ENCODE measurements at places on chromosomes 6 and 20.

DNA sequence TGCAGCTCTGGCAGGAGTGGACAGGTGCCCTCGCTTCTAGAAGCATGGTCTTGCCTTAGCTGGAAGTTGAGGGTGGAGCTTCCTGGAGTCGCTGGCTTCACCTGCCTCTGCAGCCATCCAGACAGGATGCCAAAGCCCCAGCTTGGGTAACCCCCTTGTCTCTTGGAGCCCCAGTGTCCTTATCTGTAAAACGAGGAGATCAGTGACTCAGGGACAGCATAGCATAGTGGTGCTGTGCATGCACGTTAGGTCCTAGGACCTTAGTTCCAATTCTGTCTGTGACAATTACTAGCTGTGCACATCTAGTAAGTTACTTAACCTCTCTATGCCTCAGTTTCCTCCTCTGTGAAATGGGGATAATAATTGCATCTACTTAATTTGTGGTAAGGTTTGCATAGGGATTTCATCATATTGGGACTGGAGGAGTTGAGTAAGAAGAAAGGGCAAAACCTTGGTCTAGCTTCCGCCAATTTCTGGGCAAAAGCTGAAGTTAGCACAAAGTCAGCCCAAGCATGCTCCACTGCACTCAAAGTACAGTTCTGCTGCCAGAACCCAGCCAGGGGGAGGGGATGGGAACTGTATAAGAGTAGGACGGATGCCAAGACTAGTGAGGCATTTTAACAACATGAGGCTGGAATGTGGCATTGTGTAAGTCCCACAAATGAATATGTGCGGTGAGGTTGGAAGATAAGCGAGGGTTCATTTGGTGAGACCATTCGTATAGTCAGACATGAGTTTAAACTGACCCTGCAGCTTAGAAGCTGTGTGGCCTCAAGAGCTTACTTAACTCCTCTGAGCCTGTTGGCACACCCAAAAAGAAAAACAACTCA, 24.5 kb downstream of the TOX2 start:
- DNase-seq: no peak

- no peak for DNase-seq
Measured at GRCh38 chr6:20740727-20741126, 206.5 kb downstream of the CDKAL1 start.

- DNase-seq: no peak
Measured at GRCh38 chr6:109241199-109241598, 141.1 kb downstream of the CD164 start.

GRCh38 chr20:45138561-45139300, 14.5 kb upstream of the WFDC12 start:
- peak; percentile 84 for DNase-seq

GRCh38 chr20:48770700-48771442, 56.9 kb downstream of the PREX1 start:
- DNase-seq: no peak

GRCh38 chr20:50789968-50790650, 4.8 kb upstream of the BCAS4 start:
- DNase-seq: no peak

DNA sequence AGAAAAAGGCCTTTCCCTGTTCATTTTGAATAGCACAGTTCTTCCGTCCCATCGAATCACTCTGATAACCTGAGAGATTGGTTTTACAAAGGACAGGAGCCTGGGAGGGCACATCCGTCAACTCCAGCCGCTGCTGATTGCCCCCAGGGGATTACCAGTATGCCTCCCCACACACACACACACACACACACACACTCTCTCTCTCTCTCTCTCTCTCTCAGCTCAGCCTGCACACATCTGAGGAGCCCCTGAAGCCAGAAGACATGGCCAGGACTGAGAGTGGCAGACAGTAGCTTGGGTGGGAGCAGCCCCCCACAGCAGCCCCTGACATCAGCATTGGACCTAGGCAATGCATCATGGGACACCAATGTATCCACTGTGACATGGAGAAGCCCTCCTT, 13.2 kb upstream of the CDH4 start:
- peak; percentile 35 for DNase-seq

DNA sequence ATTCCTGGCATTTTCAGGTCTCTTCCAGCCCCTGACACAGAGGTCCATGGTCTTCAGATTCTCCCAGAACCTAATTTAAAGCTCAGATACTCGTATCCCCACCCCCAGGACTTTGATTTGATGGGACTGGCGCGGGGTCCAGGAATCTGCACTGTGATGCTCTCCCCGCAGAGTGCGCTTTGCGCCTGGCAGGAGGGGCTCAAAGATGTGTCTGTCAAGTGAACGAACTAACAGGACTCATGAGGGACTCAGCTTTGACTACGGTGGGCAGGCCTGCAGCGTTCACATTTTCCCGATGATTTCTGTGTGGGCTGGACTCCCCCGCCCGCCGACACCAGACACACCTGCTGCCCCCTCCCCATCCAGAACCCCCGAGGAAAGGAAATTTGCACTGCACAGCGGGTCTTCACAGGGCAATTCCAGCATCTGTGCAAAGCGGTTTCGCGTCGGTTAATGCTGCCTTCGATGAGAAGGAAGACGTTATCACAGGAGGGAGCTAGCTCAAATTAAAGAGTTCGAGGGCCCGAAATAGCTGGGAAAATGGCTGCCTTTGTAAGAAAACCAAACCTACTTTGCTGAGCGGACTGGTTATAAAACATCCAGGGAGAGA, 90.2 kb downstream of the ZDHHC14 start:
- DNase-seq: no peak

GRCh38 chr20:6668546-6668945, 98.9 kb upstream of the BMP2 start:
- no peak for DNase-seq

- no peak for DNase-seq
Measured at GRCh38 chr20:35985806-35986205, 17.4 kb downstream of the CNBD2 start.

DNA sequence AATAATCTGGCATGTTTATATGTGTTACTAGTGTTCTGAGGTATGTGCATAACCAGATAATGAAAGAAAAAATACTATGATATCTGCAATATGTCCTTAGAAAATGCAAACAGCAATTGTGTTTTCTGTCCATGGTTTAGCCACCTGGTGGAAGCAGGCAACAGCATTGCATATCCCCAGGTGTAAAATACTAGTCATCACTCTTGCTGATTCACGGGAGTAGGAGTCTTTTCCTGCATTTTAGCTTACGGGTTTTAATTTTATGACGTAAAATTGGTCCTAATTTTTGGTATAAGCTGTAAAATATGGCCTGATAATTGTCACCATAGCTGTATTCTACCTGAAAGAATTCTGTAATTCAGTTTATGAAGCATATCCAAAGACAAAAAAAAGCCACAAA, 2.5 kb downstream of the RNF182 start:
- DNase-seq: no peak

DNA sequence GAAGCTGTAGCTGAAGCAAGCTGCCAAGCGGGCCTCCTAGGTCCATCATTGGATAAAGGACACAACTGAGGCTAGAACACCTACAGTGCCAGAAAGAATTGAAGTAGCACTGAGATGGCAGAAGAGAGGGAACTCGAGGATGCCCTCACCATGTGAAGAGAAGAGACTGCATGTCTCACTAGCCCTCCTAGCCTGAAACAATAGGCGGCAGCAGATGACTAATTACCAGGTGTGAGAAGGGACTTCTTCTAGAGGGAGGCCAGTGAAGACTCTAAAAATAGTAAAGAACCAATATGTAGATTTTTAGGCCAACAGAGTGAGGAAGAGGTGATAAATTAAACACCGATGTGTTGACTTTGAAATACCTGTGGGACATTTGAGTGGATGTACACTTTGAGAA, 50.3 kb downstream of the LGSN start:
- no peak for DNase-seq

DNA sequence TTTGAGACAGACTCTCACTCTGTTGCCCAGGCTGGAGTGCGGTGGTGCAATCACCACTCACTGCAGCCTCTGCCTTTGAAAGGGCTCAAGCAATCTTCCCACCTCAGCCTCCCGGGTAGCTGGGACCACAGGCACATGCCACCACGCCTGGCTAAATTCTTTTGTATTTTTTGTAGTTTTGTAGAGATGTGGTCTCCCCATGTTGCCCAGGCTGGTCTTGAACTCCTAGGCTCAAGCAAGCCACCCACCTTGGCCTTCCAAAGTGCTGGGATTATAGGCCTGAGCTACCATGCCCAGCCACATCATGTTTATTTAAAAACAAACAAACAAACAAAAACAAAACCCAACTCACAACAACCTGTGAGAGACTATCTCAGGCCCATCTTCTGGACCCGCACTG, 29.7 kb upstream of the APCDD1L start:
- no peak for DNase-seq

DNA sequence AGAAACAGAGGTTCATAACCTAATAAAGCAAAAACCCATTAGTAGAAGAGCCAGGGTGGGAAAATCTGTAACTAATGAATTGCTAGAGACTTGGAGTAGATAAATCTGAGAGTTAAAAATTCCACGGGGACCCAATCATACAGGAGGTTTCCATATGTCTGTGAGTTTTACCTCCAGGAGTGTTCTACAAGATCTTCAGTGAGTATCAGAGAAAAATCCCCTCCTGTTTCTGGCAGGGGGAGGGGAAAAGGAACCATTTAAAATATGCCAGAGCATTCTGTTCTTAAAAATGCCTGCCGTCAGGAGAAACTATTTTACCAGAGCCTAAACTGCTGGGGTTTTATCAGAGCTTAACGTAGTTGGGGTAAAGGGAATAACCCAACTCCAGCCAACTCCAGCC, 54.0 kb upstream of the PLN start:
- DNase-seq: peak; percentile 4

DNA sequence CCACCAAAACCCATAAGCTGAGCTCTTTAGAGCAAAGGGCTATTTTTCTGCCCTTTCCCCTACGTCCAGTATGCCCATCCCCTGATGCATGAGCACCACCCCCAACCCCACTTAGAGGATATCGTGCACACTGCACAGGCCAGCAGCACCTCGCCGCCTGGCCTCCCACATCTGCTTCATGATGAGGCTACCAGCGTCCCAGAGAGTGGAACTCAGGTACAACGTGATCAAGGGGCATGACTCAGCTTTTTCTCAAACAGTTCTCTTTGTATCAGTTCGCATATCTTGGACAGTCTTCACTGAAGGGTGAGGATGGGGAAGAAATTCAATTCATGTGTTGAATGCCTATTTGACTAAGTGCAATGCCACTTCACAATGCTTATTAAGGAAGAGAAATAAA, 81.9 kb upstream of the QKI start:
- DNase-seq: no peak

- DNase-seq: no peak
Measured at GRCh38 chr6:8439601-8440268, 4.4 kb upstream of the SLC35B3 start.

DNA sequence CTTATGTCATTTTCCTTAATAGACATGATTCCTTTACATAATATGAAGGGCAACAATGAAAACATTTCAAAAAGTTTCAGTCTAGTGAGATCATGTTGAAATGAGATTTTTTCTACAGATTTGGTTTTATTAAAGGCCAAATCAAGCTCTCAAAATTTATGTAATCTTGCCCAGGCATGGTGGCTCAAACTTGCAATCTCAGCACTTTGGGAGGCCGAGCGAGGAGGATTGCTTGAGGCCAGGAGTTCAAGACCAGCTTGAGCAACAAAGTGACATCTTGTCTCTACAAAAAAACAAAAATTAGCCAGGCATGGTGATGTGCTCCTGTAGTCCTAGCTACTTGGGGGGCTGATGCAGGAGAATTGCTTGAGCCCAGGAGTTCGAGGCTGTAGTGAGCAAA, 50.8 kb downstream of the LRP11 start:
- DNase-seq: no peak

DNA sequence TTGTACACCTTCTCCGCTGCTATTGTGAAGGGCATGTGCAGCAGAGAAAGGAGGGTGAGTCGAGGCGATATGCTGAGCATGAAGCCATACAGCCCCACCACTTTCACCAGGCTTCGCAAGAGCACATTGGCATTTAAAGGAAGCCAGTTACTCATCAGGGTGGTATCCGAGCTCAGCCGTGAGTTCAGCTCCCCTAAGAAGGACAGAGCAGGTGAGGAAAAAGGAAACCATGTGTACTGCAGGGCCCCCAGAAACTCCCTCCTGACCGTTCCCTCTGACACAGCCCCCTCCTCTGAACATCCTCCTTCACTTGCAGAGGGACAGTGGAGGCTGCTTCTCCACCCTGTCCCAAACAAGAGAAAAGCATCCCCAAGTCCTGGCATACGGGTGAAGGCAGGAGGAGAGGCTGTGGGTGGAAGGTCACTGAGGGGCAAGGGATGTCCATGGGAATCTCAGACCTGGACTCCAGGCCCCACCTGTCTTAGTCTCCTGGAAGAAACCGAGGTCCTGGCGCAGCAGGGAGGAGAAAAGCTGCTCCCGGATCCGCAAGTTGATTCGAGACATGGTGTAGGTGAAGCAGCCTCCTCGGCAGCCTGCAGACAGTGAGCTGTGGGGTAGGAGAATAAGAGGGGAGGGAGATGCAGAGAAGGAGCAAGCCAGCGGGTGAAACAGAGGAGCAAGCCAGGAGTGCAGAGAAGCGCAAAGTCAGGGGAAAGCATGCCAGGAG, 3.2 kb downstream of the TAP2 start:
- no peak for DNase-seq

GRCh38 chr6:73713426-73714147, 17.6 kb downstream of the CD109 start:
- no peak for DNase-seq

Measured in ELF-1 (cell line).